CD14-positive monocyte (primary cell): ENCODE measurements at places on chromosomes 1 and 21. TPM values are rescaled to one million over a fixed set of nuclear protein-coding genes. Genes with fewer than 3 reads are reported as not detected.

AQP10 gene
- polyA plus RNA-seq: not detected in 2 replicates

EIF3I gene
- 126 TPM in 2 replicates for polyA plus RNA-seq

FAAH gene
- 11.5 TPM for polyA plus RNA-seq

DNA sequence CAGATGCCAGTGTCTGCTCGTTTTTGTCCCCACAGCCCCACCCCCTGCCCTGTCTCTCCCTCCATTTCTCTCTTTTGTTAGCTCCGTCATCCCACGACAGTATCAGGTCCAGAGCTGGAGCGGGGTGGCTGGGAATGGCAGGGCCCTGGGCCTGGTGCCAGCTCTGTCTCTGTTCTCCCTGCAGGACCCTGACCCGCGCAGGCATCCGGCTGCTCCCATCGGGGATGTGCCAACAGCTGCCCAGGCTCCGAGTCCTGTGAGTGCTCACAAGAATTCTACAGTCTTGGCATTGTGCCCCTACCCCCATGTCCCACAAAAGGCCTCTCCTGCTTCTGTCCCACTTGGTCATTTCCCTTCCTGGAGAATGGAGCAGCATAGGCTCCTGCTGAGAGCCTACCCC, 37.4 kb downstream of the UBE2T start:
- DNase-seq: no peak

DNA sequence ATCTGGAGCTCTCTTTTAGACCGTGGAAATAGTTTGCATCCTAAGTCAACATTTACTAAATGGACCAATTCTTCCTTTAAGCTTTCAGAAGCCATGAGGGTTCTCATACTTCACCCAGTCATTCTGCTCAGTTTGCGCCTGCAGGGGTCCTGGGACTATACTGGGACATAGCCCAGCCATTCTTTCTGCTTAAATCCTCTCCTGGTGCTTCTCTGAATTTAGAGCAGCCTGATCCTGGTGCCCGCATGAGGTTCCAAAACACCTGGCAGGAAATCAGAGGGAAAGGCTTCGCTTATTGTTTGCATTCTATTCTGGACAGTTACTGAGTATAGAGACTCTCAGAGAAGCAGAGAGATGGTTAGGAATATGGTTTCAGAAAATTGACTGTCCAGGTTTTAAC, 27.0 kb downstream of the TNN start:
- DNase-seq: no peak

DNA sequence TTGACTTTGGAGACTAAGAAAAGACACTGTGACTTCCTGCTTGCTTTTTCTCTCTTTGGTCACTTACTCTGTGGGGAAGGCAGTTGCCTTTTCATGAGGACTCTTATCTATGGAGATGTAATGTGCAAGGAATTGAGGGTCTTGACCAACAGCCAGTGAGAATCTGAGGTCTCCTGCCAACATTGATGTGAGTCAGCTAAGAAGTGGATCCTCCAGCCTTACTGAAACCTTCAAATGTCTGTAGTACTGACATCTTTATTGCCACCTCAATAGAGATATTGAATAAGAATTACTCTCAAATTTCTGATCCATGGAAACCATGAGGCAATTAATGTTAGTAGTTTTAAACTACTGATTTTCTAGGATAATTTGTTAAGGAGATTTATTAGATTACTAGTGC, 598.4 kb downstream of the ADGRL2 start:
- no peak for DNase-seq

DNA sequence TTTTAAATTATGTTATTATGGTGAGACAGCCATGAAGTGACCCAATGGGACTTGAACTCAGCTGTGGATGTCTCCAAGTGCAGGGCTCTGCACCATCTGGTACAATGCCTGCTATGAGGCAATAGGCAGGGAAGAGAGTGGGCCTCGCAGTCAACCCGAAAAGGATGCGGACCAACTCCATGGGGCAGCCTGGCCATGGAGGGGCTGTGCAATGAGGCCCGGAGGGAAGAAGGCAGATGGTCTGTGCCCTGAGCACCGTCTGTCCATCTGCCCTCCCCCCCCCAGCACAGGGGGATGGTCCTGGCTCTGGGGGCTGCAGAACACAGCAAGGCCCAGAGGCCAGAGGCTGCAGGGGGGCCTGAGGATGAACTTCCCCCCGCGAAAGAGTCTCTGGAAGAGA, 17.0 kb downstream of the ESPN start:
- no peak for DNase-seq

DNA sequence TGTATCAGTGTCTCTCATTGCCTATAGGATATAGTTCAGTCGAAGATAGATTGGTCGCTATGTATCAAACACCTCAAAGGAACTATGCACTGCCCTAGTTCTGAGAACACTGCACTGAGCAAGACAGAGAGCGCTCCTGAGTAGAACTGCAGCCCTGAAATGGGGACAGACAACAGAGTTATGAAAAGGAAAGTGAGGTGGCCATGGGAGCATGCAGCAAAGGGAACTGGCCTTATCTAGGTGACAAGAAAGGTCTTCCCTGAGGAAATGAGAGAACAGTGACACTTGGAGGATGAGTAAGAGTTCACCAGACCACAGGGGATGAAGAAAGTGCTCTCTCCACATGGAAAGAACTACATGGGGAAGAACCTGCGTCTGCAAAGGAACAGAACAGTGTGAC, 7.5 kb upstream of the G0S2 start:
- DNase-seq: no peak
